ENCODE measurements at places on chromosomes 1 and 21.

- no peak for DNase-seq
Measured at GRCh38 chr1:54294887-54295286, 94.9 kb downstream of the MRPL37 start.

DNA sequence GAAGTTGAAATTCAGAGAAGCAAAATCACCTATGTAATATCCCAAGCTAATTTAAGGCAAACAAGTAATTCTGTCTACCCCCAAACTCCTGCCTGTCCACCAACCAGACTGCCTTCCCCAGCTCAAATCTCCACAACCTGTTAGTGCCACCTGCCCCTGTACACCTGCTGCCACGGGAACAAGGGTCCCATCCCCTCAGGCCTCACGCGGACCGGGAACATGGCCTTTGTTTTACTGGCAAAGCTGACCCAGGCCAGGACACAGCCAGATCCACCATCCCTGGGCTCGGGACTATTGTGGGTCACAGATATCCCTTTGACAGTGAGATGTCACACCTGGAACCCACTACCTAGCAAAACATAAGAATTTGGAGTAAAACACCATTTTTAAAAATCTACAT is 139.3 kb upstream of the SGIP1 start:
- DNase-seq, result no peak

GRCh38 chr21:31162827-31163226 is 124.6 kb upstream of the KRTAP19-8 start:
- DNase-seq, result no peak

DNA sequence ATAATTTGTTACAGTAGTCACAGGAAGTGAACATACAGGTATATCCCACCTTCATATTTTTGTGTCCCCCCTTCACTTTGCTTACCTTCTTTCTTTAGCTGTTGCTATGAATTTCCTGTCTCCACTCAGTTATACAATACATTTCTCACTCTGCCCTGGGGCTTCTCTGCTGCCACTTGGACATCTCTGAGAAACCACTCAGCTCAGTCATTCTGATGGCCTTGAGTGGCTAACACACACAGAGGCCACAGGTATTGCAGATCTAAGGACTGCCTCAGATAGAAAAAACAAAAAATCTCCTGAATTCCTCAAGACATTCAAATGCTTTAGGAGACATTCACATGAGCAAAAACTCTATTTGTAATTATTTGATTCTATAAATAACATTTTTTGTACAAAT is 87.7 kb downstream of the OLFM3 start:
- DNase-seq, result no peak

- DNase-seq, result no peak
Measured at GRCh38 chr1:46816930-46817329, 18.1 kb downstream of the CYP4B1 start.

DNA sequence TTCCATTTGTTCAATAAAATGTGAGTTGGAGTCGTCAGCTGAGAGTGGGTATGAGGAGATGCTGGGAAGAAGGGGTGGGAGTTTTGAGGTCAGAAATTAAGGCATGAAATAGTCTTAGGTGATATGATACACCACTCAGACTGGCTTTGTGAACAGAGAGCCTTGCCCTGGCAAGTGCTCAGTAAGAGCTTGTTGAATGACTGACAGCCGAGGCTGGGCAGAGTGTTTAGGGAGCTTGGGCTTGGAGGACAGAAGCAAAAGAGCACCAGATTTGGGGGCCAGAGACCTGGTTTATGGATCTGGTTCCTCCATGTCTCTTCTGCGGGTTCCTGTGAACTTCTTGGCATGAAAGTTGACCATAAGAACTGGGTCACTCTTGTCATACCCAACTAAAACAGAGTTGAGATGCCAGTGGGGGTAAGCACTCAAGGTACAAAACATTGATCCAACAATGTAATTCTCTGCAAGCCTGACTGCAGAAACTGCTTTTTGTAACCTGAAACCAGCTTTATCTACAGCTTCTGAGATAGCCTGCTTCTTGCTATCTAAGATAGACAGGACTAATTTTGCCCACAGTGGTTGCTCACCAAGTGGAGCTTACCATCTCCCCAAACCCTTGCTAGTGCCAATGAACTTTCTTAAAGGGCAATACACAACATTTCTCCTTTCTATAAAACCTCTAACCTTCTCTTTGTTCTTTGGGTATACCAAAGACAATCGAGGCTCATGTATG is 126.4 kb downstream of the TENT5C start:
- DNase-seq, result no peak

- no peak for DNase-seq
Measured at GRCh38 chr1:19321071-19321470, 8.9 kb downstream of the SLC66A1 start.

- DNase-seq, result no peak
Measured at GRCh38 chr1:208077232-208078075, 166.5 kb upstream of the CD34 start.

DNA sequence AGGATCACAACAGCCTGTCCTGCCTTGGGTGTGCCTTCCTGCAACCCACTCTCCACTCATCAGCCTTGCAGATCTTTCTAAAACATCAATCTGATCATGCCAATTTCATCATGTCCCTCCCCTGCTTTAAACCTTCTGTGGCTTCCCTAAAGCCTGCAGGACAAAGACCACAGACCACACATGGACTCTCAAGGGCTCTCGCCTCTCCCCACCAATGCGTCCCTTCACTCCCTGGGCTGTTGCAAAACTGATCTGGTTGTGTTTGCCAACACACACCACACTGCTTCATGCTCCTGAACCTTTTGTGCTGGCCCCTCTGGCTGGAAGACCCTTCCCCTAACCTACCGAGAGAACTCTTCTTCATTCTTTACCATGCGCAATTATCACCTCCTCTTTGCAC is 72.4 kb downstream of the ITPKB start:
- DNase-seq, result no peak

GRCh38 chr1:202367271-202367670 is 18.8 kb downstream of the PPP1R12B start:
- DNase-seq, result no peak

- no peak for DNase-seq
Measured at GRCh38 chr1:222788402-222789156, 26.3 kb upstream of the DISP1 start.

- DNase-seq, result no peak
Measured at GRCh38 chr1:99877568-99877967, 27.4 kb downstream of the AGL start.

GRCh38 chr1:151579436-151580225 is 32.2 kb upstream of the SNX27 start:
- no peak for DNase-seq

DNA sequence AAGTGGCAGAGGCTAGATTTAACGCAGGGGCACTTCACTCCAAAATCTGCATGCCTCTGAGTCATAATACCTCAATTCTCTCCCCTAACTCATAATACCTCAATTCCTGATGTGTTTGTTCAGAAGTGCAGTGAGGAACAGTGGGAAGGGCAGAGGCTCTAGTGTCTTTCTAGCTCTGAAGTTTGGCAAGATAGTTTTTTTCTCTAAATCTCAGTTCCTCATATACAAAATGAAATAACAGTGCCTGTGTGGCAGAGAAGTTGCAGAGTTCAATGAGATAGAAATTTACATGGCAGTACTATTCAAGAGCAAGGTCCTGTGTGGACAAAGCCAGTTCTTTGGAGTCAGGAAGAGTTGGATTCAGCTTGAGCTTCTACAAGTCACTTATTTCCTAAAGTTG is 9.8 kb downstream of the JUN start:
- DNase-seq, result no peak

- DNase-seq, result no peak
Measured at GRCh38 chr1:19623523-19623922, 20.6 kb upstream of the NBL1 start.

- no peak for DNase-seq
Measured at GRCh38 chr1:19154876-19155275, 55.2 kb downstream of the UBR4 start.

GRCh38 chr21:33739701-33740100 is 97.4 kb downstream of the ITSN1 start:
- no peak for DNase-seq

GRCh38 chr1:168297019-168297730 is 16.5 kb downstream of the TBX19 start:
- DNase-seq, result no peak
